T1000 (cell line): ENCODE measurements at places on chromosomes 13 and 19.

DNA sequence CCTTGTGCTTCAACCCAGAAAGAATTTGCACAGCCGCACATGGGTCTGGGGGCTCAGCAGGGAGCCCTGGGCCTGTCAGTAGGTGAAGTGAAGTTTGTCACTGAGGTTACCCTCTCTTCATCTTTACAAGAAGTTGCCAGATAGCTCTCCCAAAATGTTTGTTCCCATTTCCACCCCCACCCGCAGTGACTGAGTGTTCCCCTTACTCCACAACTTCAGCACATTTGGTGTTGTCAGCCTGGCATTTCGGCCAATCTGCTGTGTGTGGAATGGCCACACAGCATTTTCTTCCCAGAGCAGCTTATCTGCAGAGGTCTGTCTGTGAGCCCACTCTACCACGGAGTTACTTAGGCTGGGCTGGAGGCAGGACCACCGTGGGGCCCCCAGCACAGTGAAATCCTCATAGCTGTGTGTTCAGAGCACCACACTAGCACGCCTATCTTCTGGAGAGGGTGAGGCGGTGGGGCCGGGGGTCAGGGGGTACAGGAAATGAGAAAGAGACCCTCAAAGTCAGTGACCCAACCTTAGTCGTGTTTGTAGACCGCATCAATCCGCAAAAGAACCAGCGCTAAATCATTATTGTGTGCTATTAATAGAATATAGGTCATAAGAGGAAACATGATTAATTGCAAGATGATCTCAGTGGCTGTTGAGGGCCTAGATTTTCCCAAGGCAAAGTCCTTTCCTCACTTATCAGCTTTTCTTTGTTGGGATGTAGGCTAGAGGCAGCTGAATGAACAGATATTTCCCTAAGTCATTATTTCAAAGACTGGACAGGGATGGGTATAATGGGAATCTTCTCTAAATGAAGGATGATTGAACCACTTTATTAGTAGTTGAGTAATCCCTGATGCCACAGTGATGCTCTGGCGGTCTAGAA is 116.0 kb downstream of the SIPA1L3 start:
- DNase-seq = no peak

DNA sequence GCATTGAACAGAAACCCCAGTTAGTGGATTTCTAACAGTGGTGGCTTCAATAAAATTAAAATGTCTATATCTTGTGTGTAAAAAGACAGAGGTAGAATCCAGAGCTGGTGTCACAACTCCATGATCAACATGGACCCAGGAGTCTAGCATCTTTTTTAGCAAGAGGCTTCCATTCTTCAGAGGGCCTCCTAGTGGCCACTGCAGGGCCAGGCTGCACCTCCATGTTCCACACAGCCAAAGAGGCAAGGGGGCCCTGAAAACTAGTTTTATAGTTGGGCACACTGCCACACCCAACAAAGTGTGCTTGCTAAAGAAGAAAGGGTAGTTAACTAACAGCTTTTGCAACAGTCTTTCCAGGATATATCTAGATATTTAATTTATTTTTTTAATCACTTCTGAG is 12.9 kb downstream of the N4BP2L1 start:
- no peak for DNase-seq

DNA sequence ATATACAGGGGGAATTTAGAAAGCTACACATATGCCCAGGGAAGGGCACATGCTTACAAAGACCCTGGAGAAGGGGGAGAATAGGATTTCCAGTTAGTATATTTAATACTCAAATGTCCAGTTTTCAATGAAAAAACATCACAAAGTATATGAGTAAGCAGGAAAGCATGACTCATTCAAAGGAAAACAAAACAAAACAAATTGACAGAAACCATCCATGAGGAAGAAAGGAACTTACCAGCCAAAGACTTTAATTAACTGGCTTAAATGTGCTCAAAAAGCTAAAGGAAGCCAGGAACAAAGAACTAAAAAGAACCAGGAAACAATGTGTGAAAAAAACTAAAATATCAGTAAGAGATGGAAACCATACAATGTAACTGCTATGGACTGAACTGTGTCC is 716.2 kb upstream of the ARGLU1 start:
- no peak for DNase-seq

DNA sequence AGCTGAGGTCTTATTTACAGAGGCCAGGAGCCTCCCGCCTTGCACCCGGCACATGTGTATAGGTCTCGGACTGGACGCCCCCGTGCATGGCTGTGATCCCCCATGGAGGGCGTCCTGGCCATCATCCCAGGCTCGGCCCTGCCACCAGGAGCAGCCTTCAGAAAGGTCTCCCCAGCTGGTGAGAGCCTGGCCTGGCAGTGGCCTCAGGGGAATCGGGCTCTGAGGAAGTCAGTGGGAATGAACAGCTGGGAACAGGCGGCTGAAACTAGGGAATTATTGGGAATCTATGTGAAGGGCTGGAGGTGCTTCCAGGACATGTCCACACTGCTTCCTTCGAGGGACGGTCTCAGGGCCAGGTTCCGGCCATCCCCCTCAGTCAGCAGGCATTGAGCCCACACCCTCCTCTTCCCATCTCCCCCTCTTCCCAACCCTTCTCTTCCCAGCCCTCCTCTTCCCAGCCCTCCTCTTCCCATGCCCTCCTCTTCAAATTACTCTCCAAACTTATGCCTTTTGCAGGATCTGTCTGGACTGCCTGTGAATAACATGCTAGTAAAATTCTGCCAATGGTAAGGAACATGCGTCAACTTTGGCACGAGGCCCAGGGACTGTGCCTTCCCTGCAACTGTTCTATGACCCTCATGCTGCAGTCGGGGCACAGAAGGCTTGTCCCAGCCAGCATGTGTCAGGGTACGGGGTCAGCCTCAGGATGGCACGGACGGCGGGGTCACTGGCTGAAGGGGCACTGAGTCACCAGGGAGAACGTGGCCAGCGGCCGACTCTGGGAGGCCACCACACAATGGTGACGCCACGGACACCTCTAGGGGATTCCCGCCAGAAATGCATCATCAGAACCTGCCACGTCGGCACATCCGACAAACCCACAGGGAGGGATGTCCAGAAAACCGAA is 24.2 kb upstream of the C13orf46 start:
- DNase-seq = peak; percentile 38

DNA sequence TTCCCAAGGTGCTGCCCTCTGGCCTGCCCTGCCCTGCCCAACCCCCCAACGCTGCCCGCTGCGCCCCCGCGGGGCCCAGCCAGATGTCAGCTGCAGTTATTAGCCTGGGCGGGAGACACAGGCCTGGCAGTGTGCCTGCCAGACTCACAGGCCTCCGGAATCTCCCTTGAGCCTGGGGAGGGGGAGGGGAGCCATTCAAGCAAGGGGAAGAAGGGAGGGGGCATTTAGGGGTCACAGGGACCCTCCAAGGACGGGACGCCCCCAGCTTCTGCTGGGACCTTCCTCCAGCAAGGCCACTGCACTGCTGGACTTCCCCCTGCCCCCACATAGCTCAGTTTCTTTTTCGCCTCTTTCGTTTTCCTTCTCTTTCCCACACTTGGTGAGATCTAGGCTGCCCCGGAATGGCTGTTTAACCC is 2.6 kb upstream of the JUNB start:
- DNase-seq = peak; percentile 19

- DNase-seq = no peak
Observed at GRCh38 chr19:38890686-38891085, 8.7 kb downstream of the SIRT2 start.

DNA sequence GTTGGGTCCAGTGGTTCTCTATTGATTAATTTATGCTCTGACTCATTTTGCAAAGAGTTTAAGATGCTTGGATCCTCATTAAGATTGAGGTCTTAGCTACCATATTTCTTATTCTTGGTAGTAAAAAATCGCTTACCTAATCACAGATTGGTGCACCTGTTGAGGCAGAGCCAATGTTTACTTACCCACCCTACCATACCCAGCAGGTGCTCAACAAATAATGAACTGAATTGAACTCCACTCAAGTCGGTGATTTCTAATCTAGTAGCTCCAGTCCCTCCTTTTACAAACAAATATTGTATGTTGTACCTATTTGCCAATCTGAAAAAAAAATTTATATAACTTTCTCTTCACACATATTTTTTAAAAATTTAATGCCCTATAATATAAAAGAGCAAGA is 361.0 kb downstream of the FGF14 start:
- DNase-seq = no peak

GRCh38 chr19:37505958-37506386 is 767 bp upstream of the ZNF793 start:
- no peak for DNase-seq

DNA sequence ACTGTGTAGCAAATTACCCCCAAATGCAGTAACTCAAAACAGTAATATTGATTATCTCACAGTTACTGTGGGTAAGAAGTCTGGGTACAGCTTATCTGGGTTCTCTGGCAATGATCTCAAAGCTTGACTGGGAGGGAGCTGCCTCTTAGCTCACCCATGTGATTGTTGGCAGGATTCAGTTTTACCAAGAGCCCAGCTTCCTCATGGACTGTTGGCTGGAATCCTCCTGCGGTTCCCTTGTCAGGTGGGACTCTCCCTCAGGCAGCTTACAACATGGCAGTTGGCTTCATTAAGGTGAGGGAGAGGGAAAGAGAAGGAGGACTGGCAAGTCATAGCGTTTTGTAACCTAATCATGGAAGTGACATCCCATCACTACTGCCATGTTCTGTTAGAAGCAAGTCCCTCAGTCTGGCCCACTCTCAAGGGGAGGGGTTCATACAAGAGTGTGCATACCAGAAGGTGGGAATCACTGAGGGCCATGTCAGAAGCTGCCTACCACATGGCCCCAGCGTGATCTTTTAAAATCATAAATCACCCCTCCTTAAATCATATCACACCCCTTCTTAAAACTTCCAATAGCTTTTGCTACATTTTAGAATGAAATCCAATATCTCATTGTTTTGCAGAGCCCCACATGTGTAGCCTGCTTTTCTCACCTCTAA is 108.1 kb downstream of the OLFM4 start:
- no peak for DNase-seq

GRCh38 chr13:22862478-22862877 is 318.3 kb upstream of the SGCG start:
- DNase-seq = no peak

- no peak for DNase-seq
Observed at GRCh38 chr13:109781384-109782065, 4.9 kb downstream of the IRS2 start.

DNA sequence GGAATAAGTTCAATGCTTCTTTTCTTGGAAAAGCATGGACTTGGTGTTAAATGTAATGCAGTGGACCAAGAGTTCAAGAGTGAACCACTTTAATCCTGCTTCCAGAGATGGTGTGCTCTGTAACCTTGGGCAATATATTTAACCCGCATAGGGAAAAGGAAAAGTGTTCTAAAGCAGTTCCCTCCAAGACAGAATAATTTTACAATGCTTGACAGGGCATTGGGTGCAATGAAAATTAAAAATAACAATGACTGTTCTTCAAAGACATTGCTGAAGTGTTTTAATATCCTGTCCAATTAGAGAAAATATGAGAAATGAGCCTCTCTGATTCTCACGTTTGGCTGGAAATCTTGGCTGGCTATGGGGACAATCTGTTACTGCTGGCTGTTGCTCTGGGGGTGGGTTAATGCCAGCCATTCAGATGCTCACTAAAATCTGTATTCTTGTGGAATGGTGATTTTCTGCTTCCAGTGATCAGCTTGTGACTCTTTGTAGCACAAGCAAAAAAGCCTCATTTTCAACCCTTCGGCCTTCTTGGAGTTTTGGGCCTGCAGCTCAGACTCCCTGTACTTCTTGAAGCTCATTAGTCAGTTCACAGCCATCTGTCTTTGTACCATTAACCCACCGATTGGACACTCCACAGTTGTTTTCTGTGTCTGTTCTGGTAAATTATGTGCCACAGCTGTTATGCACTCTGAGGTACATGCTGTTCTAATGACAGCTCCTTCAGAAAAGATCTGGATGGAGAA is 310.6 kb downstream of the LMO7 start:
- DNase-seq = no peak

DNA sequence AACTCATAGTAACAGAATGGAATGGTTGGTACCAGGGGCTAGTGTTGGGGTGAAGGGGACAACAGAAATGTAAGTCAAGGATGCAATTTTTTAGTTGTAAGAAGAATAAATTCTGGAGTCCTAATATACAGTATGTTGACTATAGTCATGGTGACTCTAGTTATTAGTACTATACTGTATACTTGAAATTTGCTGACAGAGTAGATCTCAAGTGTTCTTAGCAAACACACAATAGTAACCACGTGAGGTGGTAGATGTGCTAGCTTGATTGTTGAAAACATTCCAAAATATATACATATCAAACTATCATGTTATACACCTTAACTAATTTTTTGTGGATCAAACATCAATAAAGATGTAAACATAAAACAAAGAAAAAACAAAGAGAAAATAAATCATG is 1345.1 kb upstream of the PCDH20 start:
- DNase-seq = no peak

DNA sequence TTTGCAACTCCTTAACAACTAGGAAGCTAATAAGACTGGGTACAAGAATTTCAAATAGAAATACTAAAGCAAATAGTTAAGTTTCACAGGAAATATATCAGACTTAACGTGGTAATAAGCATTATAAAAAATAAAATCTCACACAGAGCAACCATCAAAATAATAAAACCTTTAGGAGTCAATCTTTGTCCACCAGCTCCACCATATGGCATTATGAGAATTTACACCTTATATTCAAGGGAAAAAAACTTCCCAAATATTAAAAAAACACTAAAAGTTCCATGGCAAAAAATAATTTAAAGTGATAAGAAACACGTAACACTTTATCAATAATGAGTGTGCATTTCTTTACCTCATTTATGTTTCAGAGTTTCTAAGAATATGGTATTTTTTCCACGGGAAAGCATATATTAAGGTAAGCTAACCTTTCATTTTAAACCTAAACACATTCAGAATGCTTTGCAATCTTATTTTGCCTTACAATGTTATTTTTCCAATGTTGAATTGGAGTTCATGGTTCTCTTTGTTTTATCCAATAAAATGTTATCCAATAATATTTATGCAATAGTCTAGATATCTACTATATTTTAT is 423.2 kb upstream of the SGCG start:
- DNase-seq = no peak

DNA sequence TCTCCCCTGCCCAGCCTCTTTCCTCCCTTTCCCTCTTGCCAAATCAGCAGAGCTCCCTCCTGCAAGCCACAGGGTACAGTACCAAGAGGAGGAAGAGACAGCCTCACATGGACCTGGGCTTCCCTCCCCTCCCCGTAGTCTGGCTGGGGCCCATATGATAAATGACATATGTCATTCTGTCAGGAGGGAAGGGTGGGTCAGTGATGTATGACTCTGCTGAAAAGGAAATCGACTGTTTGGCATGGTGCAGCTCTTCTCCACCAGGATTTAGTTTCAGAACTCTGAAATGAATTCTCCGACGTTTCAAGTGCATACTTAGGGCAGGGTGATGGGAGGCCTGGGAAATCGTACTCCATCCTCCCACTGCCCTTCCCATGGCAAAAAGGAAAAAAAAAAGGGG is 9.8 kb downstream of the TSHZ3 start:
- DNase-seq = no peak
